ENCODE measurements at places on chromosomes 16 and 17.

GRCh38 chr17:9270921-9271320, 249.6 kb downstream of the NTN1 start:
- no peak for DNase-seq

DNA sequence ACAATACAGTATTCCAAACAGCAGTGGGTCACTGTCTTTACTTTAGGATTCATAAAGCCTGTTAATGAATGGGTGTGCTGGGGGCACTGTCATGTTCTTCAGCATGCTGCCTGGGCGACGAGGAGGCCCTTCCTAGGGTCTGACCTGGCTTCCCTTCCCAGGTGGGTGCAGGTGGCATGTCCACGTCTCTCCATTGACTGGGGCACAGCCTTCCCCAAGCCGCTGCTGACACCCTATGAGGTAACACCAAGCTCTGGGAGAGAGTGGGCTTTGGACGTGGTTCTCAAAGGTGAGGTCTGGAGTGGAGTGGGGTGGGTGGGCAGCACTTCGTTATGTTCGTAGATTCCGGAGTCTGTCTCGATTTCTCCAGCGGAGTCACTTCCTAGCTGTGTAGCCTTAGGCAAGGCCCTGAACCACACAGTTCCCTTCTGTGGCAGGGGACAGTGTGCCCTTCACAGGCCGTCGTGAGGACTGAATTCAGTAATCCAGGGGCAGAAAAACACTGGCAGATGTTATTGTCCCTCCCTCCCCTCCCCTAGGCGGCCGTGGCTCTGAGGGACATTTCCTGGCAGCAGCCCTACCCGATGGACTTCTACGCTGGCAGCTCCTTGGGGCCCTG, 771 bp upstream of the OVCA2 start:
- DNase-seq = no peak

DNA sequence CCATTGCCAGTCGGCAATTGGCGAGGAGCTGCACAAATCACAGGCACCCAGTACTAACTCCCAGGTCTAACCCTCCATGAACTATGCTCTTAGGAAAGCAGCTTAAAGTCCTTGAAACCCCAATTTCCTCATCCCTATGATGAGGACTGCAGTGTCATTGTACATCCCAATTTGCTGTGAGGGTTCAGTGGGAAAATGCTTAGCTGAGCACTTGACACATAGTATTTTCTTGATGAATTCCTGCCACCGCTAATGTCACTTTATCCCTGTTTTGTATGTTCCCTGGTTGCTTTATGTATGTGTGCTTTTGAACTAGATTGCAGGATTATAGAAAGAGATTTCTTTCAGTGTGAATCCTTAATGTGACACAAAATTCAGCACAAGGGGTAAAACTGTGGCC, 161.5 kb upstream of the RBFOX1 start:
- DNase-seq = no peak

DNA sequence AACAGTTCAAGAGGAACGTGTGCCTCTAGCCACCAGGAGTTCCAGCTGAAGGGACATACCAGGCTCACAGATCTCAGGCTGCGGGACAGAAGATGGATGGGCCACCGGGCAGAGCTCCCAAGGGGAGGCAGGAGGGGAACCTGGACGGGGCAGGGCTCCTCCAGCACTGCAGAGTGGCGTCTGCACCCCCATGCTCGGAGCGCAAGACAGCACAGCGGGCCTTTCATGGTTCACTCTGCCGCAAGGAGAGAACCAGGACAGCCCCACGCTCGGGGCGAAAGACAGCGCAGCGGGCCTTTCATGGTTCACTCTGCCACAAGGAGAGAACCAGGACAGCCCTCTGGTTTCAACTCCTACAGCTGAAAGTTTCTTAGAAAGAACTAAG, 20.6 kb downstream of the SLC38A10 start:
- no peak for DNase-seq

DNA sequence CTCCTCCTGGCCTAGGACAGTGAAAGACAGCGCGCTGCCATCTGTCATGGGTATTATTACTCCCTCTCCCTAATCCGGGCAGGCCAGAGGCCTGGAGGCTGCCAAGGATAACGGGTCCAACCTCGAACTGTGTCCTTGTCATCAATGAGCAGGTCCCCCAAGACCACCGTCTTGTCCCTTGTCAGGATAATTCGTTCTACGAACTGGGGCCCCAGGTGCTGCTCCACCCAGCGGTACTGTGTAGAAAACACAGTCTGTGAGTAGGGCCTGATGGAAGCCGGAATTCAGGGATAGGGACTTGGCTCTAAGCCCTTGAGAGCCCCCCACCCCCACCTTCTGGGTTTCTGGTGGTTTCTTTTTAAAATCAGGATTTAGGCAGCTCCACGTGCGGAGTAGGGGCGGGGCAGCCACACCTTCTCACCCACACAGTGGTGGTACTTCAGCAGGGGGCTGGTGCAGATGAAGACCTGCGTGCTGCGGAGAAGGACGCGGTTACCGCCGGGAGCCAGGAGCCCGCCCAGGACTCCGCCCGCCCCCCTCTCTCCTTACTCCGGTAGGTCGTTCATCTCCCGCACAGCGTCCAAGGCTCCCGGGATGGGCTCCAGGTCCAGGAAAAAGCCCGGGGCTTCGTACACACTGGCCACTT, 787 bp downstream of the NT5C start:
- no peak for DNase-seq

- no peak for DNase-seq
These were observed 48.3 kb downstream of the TBC1D16 start for GRCh38 chr17:79987187-79987934.

GRCh38 chr17:59712862-59713261, 5.4 kb downstream of the VMP1 start:
- no peak for DNase-seq

DNA sequence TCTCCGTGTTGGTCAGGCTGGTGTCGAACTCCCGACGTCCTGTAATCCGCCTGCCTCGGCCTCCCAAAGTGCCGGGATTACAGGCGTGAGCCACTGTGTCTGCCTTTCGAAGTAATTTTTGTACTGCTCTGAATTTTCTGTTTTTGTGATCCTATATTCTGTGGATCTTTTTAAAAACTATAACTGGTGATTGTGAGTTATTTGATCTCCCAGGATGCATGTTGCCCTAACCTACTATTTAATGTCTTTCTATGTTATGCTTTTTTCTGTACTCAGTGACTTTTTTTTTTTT, 2.5 kb downstream of the RSPRY1 start:
- DNase-seq = no peak

- no peak for DNase-seq
These were observed 17.4 kb upstream of the NOS2 start for GRCh38 chr17:27817731-27818130.

- no peak for DNase-seq
These were observed 49.7 kb upstream of the ENDOV start for GRCh38 chr17:80365001-80365965.

DNA sequence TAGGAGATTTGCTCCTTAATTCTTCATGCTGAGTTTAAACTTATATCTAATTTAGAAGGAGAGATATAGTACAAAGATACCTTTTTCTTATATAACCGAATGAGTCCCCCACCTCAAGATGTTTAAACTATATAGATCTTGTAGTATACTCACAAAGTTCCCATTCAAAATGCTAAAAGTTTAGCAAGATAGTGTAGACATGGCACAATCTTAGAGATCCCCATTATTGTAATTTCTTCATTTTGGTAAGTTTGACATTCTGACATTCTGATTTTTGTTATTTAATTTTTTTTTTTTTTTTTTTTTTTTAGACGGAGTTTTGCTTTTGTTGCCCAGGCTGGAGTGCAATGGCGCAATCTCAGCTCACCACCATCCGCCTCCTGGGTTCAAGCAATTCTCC, 22.8 kb downstream of the SNTB2 start:
- DNase-seq = no peak

GRCh38 chr17:72604518-72604917, 483.7 kb downstream of the SOX9 start:
- no peak for DNase-seq

GRCh38 chr16:86222965-86223551, 287.3 kb upstream of the FOXF1 start:
- DNase-seq = no peak

GRCh38 chr17:75345514-75346167, 56.4 kb upstream of the SLC25A19 start:
- no peak for DNase-seq

GRCh38 chr17:41987642-41988041, 21.0 kb downstream of the CNP start:
- no peak for DNase-seq

DNA sequence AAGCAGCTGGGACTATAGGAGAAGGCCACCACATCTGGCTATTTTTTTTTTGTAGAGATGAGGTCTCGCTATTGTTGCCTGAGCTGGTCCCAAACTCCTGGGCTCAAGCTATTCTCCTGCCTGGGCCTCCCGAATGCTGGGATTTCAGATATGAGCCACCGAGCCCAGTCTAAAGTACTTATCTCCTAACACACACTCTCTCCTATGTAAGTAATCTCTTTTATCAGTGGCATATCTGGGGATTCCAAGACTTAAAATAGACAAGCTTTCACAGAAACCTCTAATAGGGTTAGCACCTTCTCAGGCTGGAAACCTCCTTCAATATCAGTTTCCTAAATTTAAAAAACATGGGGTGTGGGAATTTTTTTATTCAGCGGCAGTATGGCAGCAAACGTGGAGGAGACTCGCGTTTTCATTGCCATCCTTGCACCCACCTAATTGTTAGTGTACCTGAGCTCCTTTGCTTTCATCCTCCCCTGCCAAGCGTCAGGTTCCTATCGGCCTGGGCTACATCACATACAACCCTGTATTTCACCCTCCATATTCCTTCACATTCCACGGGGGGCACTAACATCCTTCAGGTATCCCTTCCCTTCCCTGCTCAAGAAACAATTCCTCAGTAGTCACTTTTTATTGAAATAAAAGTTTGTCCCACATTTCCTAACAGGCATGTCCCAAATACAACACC, 1.1 kb downstream of the EZH1 start:
- DNase-seq = no peak

GRCh38 chr17:15482476-15482875, 15.1 kb upstream of the CDRT4 start:
- DNase-seq = no peak

- no peak for DNase-seq
These were observed 1.9 kb downstream of the CDK10 start for GRCh38 chr16:89688395-89688794.

GRCh38 chr17:50056217-50056960, 479 bp downstream of the ITGA3 start:
- DNase-seq = no peak

- DNase-seq = no peak
These were observed 234.0 kb downstream of the CNTNAP4 start for GRCh38 chr16:76511203-76511602.

GRCh38 chr16:55672471-55672870, 16.7 kb downstream of the SLC6A2 start:
- no peak for DNase-seq

- DNase-seq = no peak
These were observed 116.9 kb downstream of the DNAH3 start for GRCh38 chr16:21033704-21034103.

- no peak for DNase-seq
These were observed 46.5 kb downstream of the IRX5 start for GRCh38 chr16:54977211-54977610.

GRCh38 chr17:10614536-10615155, 42.5 kb downstream of the MYH3 start:
- DNase-seq = no peak

DNA sequence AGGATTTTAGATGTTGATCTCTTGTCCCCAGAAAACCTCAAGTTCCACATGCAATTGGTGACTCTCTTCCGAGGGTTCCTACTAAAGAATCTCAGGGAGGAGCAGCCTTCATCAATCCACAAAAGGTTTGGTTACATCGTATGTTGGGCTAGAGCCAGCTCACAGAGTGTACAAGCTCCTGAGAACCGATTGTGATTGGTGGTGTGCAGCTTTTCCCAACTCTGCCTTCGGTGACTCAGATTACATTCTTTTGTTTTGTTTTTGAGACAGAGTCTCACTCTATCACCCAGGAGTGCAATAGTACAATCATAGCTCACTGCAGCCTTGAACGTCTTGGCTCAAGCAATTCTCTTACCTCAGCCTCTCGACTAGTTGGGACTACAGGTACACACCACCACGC, 172.4 kb downstream of the PMP22 start:
- no peak for DNase-seq

DNA sequence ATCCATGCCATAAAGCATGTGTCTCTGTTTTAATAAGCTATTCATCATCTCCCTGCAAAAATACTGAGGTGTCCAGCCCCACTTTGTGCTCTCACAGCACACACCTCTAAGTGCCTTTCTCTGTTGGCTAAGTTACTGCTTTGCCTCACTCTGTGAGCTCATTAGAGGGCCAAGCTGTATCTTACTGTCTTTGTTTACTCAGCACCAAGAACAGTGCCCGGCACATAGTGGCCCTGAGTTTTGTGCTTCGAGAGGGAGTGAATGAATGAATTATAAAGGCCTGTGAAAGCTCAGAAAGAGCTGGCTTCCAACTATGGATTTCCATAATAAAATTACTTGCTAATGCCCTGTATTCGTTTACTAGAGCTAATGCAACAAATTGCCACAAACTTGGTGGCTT, 50.2 kb upstream of the NOG start:
- no peak for DNase-seq

DNA sequence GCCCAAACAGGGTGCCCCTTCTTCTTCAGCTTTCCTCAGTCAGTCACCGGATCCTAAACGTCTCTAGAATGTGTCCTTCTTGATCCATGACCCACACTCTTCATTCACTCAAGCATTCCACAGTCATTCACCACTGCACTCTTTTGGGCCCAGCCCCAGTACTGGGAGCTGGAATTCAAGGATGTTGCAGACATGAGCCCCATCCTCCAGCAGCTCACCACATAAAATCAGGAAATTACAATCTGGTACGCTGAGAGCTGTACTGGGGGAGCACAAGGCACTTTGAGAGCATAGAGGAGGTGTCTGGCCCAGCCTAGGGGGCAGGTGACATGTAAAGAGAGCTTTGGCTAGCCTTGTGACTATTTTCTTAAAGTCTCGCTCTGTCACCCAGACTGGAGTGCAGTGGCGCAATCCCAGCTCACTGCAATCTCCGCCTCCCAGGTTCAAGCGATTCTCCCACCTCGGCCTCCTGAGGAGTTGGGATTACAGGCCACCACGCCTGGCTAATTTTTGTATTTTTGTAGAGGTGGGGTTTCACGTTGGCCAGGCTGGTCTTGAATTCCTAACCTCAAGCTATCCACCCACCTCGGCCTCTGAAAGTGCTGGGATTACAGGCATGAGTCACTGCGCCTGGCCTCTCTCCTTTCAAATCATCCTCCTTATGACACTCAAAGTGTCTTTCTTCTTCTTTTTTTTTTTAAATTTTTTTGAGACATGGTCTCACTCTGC, 18.7 kb downstream of the CES4A start:
- DNase-seq = no peak

- DNase-seq = no peak
These were observed 2.9 kb upstream of the CLDN9 start for GRCh38 chr16:3009568-3010390.

DNA sequence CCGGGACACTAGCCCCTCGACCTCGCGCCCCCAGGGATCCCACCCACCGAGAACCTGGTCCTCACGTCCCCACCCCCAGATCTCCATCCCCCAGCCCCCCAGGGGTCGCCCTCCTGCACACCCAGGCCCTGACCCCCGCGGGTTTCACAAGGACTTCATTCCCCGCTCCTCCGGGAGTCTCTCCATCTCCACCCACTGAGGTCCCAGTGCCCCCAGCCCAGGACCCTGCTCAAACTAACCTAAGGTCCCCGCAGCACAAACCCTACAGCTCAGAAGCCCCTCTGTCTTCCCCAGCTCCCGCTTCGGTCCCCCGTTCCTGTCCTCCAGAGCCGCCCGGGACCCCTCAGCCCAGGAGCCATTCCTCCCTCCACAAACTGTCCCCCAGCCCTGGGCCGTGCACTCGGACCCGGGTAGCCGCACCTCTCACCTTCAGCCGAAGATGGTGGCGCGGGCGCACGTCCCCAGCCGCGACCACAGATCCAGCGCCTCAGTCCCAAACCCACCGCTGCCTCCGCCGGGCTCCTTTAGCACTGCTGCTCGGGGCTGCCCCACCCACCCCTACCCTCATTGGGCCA, at the start of gene MYH10:
Gene MYH10 (minus strand): TSS at position 499 of the 575 bp plus-strand sequence. CDS start 7,479 bp downstream, outside the sequence.
- DNase-seq = no peak

All from C1 segment of cervical spinal cord (tissue), 14 donors.